ENCODE measurements at places on chromosomes 16 and 17.

DNA sequence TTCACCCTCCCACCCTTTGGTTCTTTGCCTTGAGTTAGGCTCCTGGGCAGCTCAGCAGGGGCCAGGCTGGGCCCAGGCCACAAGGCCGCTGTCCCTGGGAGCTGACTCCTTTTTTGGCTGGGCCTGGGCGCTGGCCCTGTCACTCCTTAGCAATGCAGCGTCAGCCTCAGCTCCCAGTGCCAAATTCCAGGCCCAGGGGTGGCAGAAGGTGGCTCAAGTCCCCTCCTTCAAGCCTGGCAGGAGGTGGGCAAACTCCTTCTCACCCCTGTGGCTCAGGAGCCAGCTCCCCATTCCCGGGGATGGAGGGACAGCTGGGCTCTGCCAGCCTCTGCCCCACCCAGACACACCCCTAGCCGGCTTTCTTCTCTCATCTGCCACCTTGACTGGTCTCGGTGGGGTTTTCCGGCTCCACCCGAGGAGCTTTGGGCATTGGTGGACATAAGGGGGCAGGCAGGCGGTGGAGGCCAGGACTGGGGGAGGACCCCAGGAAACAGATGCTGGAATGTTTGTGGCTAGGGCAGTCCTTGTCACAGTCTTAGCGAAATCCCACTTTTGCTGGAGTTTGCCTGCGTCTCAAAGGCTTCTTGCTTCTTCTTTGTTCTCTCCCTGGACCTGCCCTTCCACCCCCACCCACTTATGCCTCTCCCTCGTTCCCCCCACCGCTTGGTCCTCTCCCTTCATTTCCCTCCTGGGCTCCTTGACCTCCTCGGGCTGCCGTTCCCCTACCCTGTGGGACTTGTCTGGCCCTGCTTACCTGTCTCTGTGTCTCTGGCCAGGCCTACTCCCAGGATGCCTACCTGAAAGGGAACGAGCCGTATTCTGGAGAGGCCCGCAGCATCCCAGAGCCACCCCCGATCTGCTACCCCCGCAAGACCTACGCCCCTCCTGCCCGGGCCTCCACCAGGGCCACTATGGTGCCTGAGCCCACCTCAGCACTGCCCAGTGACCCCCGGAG lies 37.4 kb downstream of the ARHGAP23 start:
- no peak for DNase-seq

- DNase-seq: no peak
Measured at GRCh38 chr16:14538604-14539003, 91.5 kb downstream of the PARN start.

- no peak for DNase-seq
Measured at GRCh38 chr17:57405491-57406072, 149.3 kb downstream of the MSI2 start.

GRCh38 chr17:5019475-5019956 lies 15.7 kb downstream of the SLC52A1 start:
- DNase-seq: peak; percentile 44

DNA sequence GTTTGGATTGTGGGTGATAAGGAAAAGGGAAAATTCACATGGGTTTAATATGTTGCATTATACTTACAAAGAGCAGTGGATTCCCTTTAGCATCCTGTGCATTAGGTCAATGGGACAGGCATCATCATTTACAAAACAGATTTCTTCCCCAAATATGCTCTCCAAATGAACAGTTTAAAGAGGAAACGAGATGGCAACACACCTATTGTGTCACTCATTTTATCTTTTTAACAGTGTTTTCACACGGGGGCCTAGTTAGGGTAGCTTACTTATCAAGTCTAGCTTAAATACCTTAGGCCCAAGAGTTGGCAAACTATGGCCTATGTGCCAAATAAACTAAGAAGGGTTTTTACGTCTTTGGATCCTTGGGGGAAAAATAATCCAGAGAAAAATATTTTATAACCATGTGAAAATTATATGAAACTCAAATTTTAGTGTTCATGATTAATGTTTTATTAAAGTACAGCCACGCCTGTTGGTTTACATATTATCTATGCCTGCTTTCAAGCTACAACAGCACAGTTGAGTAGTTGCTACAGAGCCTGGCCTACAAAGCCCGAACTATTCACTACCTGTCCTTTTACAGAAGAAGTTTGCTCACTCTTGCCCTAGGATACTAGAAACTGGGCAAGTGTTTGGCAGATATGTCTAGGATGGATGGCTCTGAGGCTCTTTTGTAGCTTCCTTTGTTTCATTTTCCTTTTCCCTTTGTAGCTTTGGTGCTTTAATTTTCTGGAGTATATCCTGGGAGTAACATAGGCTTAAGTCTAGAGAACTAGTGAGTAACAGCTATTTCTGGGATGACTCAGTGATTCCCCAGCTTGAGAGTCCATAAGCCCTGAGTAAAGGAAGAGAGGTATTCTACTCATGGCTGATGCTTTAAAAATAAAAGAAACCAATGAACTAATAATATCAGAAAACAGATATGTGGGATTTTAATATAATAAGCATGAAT lies 12.4 kb downstream of the NUP93 start:
- DNase-seq: no peak

GRCh38 chr16:77171745-77172635 lies 19.0 kb upstream of the MON1B start:
- peak; percentile 61 for DNase-seq

- peak; percentile 22 for DNase-seq
Measured at GRCh38 chr16:30715750-30716445, 16.9 kb downstream of the SRCAP start.

Measured in GM12865 (cell line).